ENCODE measurements at places on chromosomes 13 and 19.
A peak's percentile ranks its signal among the peaks of the same experiment; 100 is the strongest.

DNA sequence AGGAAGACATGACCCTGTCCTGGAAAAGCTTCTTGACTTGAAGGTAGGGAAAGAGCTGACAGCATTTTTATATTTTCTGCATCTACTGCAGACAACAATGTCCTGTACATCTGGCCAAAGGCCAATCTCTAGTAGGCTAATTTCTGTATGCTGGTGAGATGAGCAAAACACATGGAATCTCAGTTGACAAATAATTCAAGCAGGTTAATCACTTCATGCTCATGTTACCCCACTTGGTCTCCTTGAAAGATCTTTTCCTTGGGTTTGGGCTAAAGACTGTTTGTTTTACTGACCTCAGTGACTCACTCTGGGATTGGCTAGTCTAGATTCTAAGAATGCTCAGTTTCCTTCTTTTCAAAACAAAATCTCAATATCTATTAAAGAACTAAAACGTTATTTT, 298.8 kb downstream of the LMO7 start:
- DNase-seq = no peak

GRCh38 chr13:24036115-24036514, 124.4 kb upstream of the SPATA13 start:
- no peak for DNase-seq

GRCh38 chr19:7177926-7178325, 108.4 kb downstream of the ZNF557 start:
- no peak for DNase-seq

DNA sequence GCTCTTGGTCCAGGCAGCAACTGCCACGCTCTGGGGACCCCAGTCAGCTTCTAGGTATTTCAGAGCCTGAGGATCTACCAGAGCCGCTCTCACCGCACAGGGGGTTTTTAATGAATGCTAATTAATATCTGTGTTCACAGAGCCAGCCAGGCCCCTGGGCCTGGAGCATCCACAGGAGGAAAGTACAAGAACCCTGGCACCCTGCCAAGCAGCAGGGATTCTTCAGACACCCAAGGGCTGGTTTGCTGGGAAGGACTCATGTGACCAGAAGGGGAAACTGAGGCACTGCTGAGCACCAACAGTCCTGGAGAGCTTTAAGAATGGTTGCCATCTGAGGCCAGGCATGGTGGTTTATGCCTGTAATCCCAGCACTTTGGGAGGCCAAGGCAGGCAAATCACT, 38.0 kb upstream of the ADGRE5 start:
- no peak for DNase-seq

GRCh38 chr19:2416321-2417097, 10.9 kb downstream of the TIMM13 start:
- no peak for DNase-seq

DNA sequence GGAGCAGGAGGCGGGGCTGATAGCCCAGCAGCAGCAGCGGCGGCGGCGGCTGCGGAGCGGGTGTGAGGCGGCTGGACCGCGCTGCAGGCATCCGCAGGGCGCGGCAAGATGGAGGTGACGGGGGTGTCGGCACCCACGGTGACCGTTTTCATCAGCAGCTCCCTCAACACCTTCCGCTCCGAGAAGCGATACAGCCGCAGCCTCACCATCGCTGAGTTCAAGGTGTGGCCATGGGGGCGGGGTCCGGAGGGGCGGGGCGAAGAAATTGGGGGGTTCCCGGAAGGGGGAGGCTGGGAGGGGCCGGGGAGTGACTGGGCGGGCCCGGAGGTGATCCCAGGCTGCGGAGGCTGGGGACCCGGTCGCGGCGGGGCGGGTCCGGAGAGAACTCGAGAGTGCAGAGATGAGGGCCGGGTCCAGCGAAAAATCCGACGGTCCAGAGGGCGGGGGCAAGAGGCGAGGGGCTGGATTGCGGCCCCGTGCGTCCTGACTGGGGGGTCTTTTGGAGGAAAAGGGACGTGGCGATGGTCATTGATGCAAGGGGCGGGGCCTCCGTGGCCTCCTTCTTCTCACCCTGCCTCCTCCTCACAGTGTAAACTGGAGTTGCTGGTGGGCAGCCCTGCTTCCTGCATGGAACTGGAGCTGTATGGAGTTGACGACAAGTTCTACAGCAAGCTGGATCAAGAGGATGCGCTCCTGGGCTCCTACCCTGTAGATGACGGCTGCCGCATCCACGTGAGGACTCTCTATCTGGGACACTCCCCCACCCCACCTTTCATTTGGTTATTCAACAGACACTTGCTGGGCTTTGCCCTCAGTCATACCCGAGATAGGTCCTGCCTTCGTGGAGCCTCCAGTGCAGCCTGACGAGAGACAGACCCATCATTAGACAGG, at the start of gene TBCB:
Gene TBCB, plus strand, starts transcription at position 16 of the 891 bp plus-strand sequence. Its CDS starts 93 bp downstream, at position 109.
- DNase-seq = no peak

DNA sequence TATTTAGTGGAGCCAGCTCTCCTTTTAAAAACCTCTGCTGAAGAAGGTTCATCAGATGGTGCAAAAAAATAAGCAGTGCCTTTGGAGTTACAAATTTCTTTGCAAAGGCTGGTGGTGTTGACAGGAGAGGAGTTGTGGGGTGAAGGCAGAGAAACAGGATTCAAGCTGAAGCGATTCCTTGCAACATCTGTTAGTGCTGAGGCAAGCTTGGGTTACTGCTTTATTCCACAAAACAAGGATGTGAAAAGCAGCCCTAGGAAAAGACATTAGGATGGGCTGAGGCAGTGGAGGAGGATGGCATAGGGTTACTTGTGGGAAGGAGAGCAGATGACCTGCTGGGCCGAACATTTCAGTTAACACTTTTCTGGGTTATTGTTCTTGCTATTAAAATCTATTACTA, 390.7 kb downstream of the DLEU7 start:
- no peak for DNase-seq

DNA sequence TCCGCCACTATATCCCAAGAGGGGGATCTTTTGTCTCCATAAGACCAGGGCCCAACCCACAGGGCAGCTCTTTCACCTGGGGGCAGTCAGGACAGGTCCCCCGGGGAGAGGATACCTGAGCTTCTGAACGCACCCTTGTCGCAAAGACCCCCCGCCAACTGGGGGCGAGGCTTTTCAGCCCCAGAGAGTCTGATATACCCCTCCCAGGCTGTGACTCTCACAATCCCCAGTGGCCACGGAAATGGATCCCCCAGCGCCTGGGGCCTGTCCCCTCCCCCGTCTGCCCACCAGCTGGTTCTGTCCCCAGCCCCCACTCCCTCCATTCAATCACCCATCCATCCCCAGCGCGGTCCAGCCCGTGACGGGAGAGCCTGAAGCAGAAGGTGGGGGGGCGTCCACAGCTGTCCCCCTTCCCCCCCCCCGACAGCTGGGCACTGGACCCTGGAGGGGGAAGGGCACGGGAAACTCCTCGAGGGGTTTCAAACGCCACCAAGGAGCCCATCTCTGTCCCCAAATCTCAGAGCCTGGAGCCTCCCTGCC, 823 bp downstream of the DOCK6 start:
- no peak for DNase-seq

- DNase-seq = no peak
These were observed 757 bp downstream of the FBN3 start for GRCh38 chr19:8148410-8149260.

- DNase-seq = no peak
These were observed 45.4 kb upstream of the MIR17HG start for GRCh38 chr13:91302111-91302510.

DNA sequence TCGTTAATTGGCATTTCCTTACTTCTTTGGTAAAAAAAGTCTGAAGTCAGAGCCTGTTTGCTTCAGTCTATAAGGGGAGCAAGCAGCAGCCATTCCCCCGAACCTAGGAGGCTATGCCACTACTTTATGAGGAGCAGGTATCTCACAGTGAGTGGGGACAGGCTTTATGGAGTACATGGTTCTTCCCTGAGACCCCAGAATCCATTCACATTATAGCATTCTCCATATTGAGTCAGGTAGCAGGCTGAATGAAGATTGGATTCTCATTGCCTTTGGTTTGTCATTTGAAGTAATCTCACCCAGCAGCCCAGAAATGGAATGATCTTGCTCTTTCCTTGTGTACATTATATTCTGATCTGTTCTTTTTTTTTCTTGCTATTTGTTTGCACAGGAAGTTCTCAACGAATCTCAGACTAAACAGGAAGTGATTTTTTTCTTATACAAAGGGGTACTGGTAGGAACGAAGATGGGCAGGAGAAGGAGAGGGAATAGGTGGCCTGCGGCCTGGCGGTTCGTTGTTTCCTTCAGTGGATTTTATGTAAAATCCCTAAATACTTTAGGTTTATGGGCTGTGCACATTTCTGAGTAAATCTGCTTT, 74.4 kb downstream of the ARHGAP35 start:
- DNase-seq = no peak

DNA sequence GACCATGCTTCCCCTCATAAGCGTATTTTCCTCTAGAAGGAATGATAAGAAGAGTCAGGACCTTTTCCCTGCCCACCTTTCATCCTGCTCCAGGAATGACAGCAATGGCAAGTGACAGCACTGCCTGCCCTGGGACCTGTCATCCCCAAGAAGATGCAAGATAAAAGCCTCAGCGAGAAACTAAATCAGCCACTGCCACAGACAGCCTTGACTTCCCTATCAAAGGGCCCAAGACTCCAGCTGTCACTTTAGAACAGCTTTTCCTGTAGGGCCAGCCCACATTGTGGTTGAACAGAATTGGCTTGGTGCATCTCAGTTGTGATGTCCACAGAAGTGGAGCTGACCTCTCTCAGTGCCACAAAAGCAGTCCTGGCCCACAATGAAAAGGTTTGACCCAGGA, 1.1 kb downstream of the RAB8A start:
- no peak for DNase-seq

GRCh38 chr13:44507639-44508038, 68.5 kb downstream of the TSC22D1 start:
- DNase-seq = no peak

DNA sequence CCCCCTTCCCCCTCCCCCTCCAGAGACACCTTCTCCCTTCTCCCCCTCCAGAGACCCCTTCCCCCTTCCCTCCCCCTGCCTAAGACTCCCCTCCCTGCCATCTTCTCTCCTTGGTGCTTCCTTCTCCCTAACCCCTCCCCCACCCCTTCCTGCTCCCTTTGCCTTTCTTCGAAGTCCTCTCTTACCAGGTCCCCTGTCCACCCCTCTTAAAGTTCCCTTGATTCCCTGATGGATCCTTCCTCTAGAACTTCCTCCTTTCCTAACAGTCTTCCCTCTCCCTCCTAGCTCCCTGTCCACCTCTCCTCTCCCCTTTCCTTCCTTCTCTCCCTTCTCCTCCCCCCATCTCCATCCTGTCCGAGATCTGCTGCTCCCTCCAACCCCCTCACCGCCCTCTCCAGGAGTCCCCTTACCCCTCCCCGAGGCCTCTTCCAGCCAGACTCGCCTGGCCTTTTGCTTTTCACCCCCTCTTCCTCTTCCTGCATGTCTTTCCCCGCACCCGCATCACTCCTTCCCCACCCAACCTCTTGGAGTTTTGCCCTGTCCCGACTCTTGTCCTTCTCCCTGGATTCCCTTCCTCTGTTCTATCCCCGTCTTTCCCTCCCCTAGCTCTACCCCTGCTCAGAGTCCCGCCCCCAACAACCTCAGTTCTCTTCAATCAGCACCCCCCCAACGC, 3.1 kb downstream of the TNFSF9 start:
- DNase-seq = no peak

DNA sequence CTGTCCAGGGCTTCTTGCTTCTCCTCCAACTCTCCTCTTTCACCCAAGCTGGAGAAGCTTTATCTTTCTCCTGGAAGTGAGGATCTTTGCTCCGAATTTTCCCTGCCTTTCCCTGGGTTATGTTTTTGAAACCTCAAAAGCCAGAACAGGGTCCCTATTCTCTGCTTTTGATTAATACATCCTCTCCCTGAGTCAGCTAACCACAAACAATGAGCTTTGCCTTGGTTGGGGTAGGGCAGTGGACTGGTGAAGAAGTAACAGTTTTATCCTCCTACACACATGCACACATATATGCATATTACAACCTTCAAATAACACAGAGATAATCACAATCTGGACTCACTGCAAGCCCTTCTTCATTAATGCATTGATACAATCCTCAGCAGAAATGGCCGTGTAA, 44.6 kb downstream of the DLEU7 start:
- DNase-seq = no peak

DNA sequence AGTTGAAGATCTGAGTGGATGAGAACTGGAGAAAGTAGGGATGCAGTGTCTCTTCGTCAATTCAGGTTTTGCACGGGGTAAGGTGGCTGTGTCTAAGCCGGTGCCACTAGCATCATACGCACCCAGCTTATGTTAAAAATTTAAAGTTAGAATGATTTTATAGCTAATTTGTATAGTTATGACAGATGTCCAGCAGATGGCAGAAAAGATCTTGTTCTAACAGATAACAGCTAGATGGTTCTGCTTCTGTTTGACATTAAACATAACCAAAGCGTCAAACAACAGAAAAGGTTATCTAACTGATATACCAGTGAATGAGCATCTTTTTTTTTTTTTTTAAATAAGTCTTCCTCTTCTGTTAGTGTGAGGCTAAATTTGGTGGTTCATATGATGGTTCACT, 18.8 kb upstream of the EDDM13 start:
- peak; percentile 72 for DNase-seq

- no peak for DNase-seq
These were observed 44.9 kb downstream of the ESD start for GRCh38 chr13:46751811-46752635.

DNA sequence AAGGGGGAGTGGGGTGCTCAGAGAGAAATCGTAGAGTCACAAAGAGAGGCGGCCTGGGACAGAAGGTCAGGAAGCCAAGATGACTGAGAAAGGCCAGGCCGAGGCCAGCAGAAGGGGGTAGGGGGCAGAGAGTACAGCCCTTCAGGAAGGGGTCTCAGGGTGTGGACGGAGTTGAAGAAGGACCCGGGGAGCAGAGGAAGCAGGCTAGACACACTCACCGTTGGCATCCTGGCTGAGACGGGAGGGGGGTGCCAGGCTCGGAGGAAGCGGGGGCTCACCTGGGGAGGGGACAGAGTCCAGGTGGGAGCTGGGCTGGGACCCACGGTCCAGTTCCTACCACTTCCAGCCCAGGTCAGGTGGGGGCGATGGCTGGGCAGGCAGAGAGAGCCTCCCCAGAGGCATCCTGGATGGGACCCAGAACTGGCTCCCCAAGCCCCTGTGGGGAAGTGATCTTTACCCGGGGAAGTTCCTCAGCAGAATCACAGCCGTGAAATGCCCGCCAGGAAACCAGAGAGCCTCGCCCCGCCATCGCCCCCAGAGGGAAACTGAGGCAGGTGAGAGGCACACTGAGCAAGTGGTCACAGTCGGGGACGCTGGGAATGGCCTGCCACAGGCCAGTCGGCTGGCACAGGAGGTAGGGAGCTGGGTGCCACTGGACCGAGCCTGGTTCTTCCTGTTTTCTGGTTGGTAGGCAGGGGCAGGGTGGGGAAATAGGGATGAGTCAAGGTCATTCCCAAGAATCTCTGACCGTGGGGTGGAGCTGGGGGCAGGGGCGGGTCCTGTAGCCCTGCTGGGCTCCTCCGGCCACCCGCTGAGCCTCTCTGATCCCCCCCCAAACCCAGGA, 1.4 kb downstream of the MATK start:
- DNase-seq = no peak

GRCh38 chr19:41945135-41945766, 13.9 kb downstream of the RABAC1 start:
- no peak for DNase-seq

DNA sequence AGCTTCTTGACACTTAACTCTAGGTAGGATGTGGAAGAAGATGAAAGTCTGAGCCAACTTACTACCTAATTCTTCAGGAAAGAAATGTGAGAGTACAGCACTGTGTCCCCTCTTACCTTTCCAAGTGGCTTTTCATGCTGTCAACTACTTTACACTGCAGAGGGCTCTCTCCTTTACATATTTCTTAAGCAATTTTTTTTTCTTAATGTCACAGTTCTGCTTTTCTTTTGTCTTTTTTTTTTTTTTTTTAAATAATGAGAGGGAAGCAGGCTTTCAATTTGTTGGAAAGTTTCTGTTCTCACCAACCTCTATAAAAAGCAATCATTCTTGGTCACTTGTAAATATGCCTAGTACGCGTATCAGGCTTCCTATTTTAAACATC, 212.7 kb upstream of the MIR17HG start:
- no peak for DNase-seq
